ENCODE measurements at places on chromosomes 4 and X. TPM values are rescaled to one million over a fixed set of nuclear protein-coding genes. Genes with fewer than 3 reads are reported as not detected.

GRCh38 chr4:146632770-146633470 is 5.8 kb upstream of the POU4F2 start:
- H3K27me3 ChIP-seq = peaks cover 2% of the 10 kb centered on the region
- DNase-seq = no peak
- H3K36me3 ChIP-seq = no peaks in the 10 kb centered on the region
- no peaks in the 10 kb centered on the region for H3K4me1 ChIP-seq
- H3K4me3 ChIP-seq = no peak overlapping the region

GRCh38 chrX:101163166-101163565 is 56.4 kb upstream of the DRP2 start:
- no peak overlapping the region for H3K4me3 ChIP-seq
- no peaks in the 10 kb centered on the region for H3K36me3 ChIP-seq
- H3K27me3 ChIP-seq = no peaks in the 10 kb centered on the region

The TDO2 gene
- total RNA-seq = not detected

DNA sequence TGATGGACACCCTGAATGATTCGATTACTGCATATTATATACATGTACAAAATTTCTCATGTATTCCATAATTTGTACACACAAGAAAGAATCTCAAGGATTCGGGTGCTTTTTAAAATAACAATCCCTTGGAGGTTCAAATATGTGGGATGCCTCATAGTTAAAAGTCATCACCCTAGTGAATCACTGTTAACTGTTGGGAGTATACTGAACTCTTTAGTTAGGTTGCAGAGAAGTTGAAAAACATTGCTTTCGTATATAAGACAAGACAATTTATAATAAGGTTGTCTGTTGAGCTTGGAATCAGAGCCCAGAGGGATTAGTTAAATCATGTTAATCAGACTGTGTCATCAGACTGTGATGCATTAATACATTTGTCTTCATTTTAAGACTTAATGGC is 15.6 kb downstream of the DCK start:
- no peaks in the 10 kb centered on the region for H3K4me1 ChIP-seq
- no peaks in the 10 kb centered on the region for H3K36me3 ChIP-seq
- no peak for DNase-seq
- no peak overlapping the region for H3K27ac ChIP-seq
- H3K27me3 ChIP-seq = no peaks in the 10 kb centered on the region

- no peaks in the 10 kb centered on the region for H3K4me1 ChIP-seq
- no peak overlapping the region for H3K27ac ChIP-seq
- DNase-seq = no peak
- no peaks in the 10 kb centered on the region for H3K27me3 ChIP-seq
Measured at GRCh38 chr4:38769857-38770256, 12.9 kb downstream of the TLR10 start.

The CT45A10 gene
- total RNA-seq = not detected

DNA sequence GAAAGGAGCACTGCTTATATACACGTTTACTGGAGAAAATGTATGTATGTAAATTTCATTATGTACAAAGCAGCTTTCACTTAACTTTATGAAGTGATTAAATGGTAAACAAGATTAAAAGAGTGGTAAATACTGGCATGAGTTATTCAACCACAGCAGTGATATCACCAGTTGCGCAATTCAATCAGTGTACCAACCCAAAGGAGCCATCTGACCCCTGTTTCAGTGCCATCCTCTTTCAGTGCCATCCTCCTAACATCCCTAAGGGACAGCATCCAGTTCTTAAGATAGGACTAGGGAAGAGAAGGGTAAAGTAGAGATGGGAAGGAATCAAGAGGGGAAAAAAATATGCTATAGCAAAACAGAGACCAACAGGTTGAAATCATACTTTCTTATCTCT is 16.2 kb downstream of the HPF1 start:
- peaks cover 3% of the 10 kb centered on the region for H3K36me3 ChIP-seq
- no peak overlapping the region for H3K27ac ChIP-seq
- no peak overlapping the region for H3K4me3 ChIP-seq
- no peak for DNase-seq

GRCh38 chrX:111007238-111007637 is 88.8 kb upstream of the PAK3 start:
- no peaks in the 10 kb centered on the region for H3K36me3 ChIP-seq
- H3K4me3 ChIP-seq = no peak overlapping the region
- no peaks in the 10 kb centered on the region for H3K27me3 ChIP-seq
- no peak for DNase-seq

DNA sequence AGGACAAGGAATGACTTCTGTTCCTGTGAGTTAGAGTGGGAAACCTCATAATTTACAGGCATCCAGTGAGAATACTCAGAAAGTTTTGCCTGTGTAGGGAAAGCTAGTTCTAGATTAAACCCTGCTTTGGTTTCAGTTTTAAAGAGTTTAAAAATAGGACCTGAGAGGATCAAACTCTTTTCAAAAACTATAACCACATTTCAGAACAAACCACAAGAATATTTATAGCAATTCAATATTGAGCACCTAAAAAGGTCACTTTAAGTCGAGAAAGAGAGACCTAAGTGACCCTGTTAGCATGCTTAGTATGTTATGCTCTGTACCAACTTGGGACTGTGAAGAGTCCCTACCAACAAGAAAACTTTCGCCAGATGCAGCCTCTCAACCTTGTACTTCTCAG is 17.4 kb upstream of the PWWP3B start:
- H3K27ac ChIP-seq = no peak overlapping the region
- H3K27me3 ChIP-seq = no peaks in the 10 kb centered on the region
- H3K4me3 ChIP-seq = no peak overlapping the region

The ARHGEF38 gene
- 6.1 TPM for total RNA-seq

DNA sequence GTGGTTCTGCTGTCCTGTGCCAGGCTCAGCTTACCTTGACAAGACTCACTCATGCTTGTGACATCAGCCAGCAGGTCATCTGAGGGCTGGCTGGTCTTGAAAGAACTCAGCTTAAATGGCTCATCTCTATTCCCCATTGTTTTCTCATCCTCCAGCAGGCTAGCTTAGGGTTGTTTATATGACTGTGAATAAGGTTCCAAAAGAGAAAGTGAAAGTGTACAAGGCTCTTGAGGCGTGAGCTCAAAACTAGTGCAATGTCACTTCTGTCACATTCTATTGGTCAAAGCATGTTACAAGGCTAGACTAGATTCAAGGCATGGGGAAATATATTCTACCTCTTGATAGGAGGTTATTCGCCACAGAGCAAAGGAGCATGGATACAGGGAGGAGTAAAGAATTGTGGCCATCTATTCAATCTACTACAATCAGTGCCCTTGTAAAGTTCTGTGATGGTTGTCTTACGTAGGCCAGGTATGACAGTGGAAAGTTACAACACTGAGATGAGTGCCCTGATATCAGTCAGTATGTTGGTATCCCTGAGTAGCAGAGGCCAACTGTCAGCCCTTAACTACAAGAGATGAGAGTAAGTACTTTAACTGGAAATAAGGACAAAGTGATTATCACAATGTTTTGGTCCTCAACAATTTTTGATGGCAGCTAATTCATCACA is 19.8 kb upstream of the TMLHE start:
- H3K36me3 ChIP-seq = no peaks in the 10 kb centered on the region
- no peak overlapping the region for H3K27ac ChIP-seq
- DNase-seq = no peak
- H3K27me3 ChIP-seq = no peaks in the 10 kb centered on the region
- no peak overlapping the region for H3K4me3 ChIP-seq

- H3K27me3 ChIP-seq = no peaks in the 10 kb centered on the region
- DNase-seq = peak; percentile 8
- peak overlapping the region; percentile 69 for H3K27ac ChIP-seq
Measured at GRCh38 chr4:114606245-114606644, 7.6 kb downstream of the UGT8 start.

The AMOT gene
- total RNA-seq = 16.3 TPM

The SMIM43 gene
- total RNA-seq = not detected

- no peak overlapping the region for H3K27ac ChIP-seq
- no peaks in the 10 kb centered on the region for H3K4me1 ChIP-seq
- no peaks in the 10 kb centered on the region for H3K36me3 ChIP-seq
- no peak overlapping the region for H3K4me3 ChIP-seq
- H3K27me3 ChIP-seq = no peaks in the 10 kb centered on the region
Measured at GRCh38 chr4:171759274-171759673, 53.9 kb upstream of the GALNTL6 start.

- H3K36me3 ChIP-seq = no peaks in the 10 kb centered on the region
- no peak overlapping the region for H3K27ac ChIP-seq
- no peaks in the 10 kb centered on the region for H3K27me3 ChIP-seq
Measured at GRCh38 chr4:185894481-185894880, 82.5 kb upstream of the SORBS2 start.

The LRPAP1 gene
- total RNA-seq = 168 TPM

GRCh38 chr4:22787753-22788375 is 95.1 kb downstream of the GBA3 start:
- H3K36me3 ChIP-seq = no peaks in the 10 kb centered on the region
- H3K4me3 ChIP-seq = no peak overlapping the region
- no peaks in the 10 kb centered on the region for H3K27me3 ChIP-seq
- H3K4me1 ChIP-seq = no peaks in the 10 kb centered on the region
